ENCODE measurements at places on chromosomes 2 and 18.

GRCh38 chr2:231717281-231718171, 9.2 kb downstream of the PTMA start:
- peak; percentile 48 for DNase-seq

DNA sequence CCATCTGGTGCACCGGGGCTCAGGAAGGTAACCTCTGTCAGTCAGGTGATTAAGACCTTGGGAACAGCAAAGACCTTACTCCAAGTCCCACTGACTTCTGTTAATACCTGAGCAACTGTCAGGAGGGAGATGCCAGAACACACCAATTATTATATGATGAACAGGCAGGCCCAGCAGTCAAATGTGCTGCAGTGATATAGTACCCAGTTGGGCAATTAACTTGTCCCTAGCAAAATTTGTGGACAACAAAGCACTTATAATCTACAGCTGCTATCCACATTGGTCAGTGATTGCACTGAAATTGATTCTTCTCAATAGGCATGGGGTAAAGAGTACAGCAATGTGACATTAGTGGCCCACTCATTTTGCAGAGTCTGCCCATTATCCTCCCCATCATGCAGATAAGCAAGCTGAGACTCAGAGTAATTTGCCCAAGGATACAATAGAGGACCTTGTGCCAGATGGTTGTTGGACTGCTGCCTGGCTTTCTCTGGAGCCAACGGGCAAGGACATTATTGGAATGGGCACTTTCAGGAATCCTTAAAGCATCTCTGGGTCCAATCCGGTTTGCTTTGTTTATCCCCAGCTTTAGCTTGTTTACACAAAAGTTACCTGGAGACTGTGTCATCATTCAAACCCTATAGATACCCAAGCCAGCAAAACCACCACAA, 147.6 kb downstream of the CCBE1 start:
- DNase-seq, result no peak

DNA sequence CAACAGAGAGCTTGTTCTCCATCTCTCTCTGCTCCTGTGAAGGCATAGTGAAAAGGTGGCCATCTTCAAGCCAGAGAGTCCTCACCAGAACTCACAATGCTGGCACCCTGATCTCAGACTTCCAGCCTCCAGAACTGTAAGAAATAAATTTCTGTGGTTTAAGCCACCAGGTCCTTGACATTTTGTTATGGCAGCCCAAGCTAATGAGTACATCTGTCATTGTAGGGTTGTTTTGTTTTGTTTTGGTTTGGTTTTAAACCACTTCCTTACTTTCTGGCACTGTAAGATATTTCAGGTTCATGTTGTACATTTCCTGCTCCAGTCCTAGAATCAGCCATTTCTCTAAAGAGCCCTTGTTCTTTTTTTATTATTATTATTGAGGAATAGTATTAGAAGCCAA, 171.2 kb downstream of the CPS1 start:
- DNase-seq, result no peak

- peak; percentile 41 for DNase-seq
Measured at GRCh38 chr18:9594823-9595596, 19.3 kb downstream of the PPP4R1 start.

DNA sequence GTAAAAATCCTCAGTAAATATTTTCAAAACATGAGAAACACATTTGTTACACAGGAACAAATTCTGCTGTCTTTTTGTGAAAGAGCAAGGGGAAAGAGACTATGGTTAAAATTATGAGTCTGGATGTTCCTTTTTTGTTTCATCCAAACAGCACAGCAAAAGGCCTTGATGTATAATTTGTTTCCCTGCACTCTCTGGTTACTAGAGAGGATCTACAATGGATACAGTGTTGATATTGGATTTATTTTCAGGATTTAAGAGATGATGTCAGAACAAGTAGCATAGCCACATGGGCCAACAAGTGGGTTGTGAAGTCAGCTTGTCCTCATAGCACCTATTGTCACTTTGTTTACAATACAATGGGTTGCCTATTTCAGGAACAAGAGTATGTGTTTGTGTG, 11.3 kb upstream of the ERBB4 start:
- no peak for DNase-seq

- DNase-seq, result peak; percentile 65
Measured at GRCh38 chr2:66729416-66730330, 294.7 kb downstream of the MEIS1 start.

DNA sequence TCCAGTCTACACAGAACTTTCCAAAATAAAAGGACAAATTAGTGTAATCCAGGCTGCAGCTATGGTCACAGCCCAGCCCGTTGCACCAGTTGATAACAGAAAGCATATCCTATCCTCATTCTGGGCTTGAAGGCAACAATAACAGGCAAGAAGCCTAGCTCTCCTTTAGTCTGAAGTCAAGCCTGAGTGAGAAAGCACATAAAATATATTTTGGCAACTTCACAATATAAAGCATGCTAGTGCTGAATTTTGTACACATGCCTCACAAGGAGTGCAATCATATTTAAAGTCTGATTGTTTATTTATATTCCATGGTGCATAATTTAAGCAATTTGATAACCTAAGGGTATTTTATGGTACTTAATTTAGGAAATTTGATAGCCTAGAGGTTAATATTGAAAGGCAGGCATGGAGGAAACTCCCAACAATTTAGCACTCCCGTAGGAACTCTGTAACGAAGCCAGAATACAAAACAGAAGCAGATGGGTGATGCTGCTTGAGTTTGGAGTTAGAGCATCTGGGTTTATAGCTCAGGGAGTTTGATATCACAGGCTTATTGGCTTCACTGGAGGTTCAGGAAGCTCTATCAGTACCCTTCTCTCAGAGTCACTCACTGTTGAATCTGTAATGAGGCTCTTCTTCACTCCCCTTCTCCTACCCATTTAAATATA, 1199.1 kb upstream of the GYPC start:
- peak; percentile 23 for DNase-seq

- no peak for DNase-seq
Measured at GRCh38 chr2:186771395-186771794, 77.5 kb downstream of the FAM171B start.

GRCh38 chr2:230713331-230714135, 891 bp downstream of the CAB39 start:
- peak; percentile 58 for DNase-seq

DNA sequence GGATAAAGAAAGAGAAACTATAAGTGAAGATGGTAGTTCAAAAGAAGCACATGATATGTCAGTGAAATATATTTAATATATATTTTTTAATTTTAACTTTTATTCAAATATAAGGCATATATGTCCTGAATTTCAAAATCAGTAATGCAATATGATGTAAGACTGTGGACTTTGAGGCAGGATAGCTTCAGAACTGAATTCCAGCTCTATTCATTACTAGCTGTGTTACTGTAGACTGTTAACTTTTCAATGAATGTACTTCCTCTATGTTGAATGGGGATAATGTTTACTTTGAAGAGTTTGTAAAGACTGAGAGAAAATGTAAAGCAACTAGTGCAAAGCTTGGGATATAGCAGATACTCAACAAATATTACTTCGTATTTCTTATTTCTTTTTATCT, 112.6 kb downstream of the PMS1 start:
- no peak for DNase-seq

GRCh38 chr2:85799215-85799956, 45.6 kb downstream of the ATOH8 start:
- peak; percentile 16 for DNase-seq

DNA sequence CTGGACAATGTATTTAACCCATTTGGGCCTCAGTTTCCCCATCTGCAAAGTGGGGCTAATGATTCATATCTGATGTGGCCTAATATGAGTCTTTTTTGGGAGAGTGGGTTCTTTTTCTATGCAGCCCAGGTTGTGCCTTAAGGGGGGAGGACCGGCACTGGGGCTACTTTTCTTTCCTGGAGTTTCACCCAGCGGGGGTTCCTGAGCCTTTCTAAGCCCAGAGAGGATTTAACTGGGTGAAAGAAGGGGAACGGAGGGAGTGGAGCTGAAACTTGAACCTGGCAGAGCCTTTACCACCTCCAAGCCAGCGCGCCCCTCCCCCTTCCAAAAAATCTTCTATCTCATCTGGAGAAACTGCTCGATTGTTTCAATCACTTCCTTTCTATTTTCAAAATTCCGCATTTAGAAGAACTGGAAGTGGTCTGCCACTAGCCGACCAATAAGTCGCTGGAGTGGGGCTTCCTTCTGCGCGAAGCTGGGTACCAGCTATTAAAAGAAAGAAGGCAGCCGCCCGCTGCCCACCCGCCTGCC, 205.0 kb upstream of the SMAD2 start:
- no peak for DNase-seq

DNA sequence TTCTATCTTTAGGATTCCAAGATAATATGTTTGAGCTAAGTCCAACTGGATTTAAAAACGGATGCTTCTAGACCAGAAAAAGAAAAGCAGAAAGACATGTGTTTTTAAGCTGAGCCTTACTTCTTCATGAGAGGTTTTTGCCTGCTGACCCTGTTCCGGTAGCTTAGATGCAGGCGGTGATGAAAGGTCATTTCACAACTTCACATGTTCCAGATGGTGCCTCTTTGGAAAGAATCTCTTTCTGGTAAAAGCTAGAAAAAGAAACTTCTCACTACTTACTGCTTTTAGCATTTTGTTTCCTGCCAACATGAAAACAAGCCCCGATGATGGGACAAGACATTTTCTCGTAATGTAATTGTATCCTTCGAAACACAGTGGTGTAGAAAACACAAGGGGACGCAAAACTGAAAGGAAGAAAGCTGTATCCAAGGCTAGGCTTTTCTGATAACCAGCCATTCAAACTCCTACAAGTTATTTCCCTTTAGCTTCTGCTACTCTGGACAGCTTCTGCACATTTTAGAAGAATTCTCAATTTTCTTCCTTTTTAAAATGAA, 407.3 kb upstream of the LYPD1 start:
- DNase-seq, result peak; percentile 15

- DNase-seq, result peak; percentile 64
Measured at GRCh38 chr18:55380589-55380988, 207.4 kb downstream of the TCF4 start.

DNA sequence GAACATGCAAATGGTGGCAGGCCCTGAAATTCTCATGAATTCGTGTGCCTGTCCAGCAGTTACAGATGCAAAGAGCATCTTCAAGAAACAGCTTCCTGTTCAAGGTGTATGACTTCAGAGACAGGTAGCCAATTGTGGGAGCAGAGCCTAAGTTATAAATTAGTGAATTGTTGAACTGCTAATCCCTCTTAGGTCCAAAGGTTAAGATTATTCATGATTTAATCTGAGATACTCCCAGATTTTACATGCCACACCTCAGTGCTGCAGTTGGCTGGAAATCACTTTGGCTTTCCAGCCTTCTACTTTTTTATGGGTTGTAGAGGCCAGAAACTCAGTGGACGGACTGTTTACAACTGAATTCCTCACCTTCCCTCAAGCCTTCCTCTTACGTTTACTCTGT, 247.8 kb downstream of the AGPS start:
- no peak for DNase-seq

DNA sequence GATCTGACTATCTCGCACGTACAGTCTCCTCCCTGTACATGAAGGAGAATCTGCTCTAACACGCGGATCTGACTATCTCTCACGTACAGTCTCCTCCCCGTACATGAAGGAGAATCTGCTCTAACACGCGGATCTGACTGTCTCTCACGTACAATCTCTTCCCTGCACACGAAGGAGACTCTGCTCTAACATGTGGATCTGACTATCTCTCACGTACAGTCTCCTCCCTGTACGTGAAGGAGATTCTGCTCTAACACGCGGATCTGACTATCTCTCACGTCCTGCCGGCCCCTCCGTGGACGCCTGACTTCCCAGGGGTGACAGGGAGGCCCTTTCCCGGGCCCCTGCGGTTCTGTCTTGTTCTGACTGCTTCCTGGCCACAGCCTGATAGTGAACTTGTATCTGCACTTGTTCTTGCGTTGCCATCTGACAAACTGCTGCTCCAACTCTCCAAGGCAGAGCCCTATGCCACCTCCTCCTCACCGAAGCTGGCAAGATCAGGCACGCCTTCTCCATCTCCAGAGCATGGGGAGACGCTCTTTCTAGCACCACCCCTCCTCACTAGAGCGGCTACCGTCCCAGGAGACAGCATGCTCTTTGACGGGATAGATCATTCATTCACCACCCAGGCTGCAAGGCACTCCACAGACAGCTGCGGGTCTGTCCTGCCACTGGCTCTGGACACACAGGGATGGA, 238.6 kb downstream of the TWIST2 start:
- no peak for DNase-seq

DNA sequence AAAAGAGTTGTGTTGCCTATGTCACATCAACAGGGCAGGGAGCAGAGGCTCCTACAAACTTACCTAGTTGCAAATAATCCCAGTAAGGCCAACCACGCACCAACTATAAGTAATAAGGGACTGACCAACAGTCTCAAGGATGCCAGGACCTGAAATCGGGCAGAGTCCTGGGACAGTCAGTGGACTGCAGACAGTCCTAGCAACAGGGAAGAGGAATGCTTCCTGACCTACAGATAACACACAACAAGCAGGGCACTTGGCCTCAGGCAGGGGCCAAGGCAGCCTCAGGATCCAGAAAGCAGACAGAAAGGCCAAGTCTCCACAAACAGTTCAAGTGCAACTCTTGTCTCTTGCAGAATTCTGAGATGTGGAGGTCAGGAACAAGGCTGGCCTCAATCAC, 56.2 kb downstream of the GALNT14 start:
- no peak for DNase-seq

DNA sequence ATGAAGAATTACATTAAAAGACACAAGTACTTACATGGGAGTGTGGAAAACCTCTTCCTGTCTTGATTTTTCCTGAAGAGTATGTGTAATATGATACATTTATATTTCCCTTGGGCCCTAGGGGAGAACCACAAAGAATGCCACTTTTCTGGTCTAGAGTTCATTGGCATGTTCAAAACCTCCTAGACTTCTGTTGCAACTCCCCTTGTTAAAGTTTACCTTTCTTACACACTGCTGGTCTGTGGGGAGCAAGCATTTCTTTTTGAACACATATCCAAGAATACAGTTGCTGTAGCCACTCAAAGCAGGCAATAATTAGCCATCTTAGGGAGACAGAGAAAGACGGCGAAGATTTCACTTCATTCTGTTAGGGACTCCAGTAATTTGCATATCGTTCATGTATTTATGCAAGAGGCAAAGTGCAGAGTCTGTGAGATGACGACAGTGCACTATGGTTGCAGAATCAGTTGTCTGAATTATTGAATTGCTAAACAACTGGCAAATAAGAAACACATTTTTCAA, 103.5 kb downstream of the NOL4 start:
- DNase-seq, result no peak

GRCh38 chr2:143901185-143901842, 618.6 kb downstream of the ZEB2 start:
- peak; percentile 88 for DNase-seq

DNA sequence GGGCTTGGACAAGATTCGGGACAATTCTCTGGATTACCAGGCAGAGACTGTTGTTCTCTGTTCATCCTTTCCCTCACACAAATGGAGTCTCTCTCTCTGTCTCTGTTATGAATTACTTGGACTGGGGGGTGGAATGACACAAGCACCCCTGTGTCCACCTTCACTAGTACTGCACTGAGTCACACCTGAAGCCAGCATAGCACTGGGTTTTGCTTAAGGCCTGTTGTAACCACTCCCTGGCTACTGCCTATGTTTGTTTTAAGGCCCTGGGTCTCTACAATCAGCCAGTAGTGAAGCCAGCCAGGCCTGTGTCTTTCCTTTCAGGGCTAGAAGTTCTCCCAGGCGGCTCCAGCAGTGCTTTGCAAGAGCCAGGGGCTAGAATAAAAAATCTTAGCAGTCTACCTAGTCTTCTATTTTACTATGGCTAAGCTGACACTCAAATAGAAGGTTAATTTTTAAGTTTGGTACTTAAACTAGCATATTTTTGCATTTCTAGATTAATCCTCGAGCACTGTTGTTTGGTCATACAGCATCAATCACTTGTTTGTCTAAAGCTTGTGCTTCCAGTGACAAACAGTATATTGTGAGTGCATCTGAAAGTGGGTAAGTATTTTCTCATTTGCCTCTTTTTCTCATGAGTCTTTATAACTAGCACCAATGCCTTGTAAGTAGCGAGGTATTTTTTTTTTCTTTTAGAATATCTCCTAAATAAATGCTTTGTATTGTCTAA, 27.8 kb downstream of the WDR7 start:
- DNase-seq, result no peak

Measured in EH (cell line).